ENCODE measurements at places on chromosomes 13 and 19.

- no peak overlapping the region for H3K27ac ChIP-seq
- H3K36me3 ChIP-seq, result peaks cover 3% of the 10 kb centered on the region
- H3K4me1 ChIP-seq, result peaks cover 11% of the 10 kb centered on the region
- H3K4me3 ChIP-seq, result no peak overlapping the region
- H3K27me3 ChIP-seq, result no peaks in the 10 kb centered on the region
Measured at GRCh38 chr19:54424660-54425381, 9.6 kb downstream of the TTYH1 start.

GRCh38 chr19:44111910-44112463 lies 1.2 kb upstream of the ZNF225 start:
- H3K27me3 ChIP-seq, result no peaks in the 10 kb centered on the region
- peak overlapping the region; percentile 97 for H3K4me3 ChIP-seq
- H3K36me3 ChIP-seq, result peaks cover 15% of the 10 kb centered on the region
- DNase-seq, result peak; percentile 52

DNA sequence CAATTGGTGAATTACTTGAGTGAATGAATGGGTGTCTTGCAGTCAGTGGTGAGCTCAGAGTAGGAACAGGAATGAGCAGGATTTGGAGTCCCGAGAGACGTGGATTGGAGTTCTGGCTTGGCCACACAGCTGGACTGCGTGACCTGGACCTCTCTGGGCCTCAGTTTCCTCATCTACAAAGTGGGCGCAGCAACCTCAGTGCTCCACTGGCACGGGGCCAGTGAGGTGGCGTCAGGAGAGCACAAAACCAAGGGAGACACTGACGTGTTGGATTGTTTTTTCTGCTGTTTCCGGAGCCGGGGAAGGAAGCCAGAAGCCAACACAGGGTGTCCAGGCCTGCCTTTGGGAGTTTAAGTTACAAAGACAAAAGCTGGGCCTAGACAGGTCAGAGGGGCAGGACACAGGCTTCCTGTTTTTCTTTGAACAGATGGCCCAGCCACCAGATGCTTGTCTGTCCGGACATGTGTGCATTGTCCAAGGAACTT lies 6.5 kb upstream of the DOCK6 start:
- no peak overlapping the region for H3K4me3 ChIP-seq
- no peak for DNase-seq
- H3K27ac ChIP-seq, result no peak overlapping the region
- H3K27me3 ChIP-seq, result no peaks in the 10 kb centered on the region
- H3K4me1 ChIP-seq, result no peaks in the 10 kb centered on the region
- H3K36me3 ChIP-seq, result no peaks in the 10 kb centered on the region

GRCh38 chr13:101289764-101290163 lies 126.5 kb downstream of the NALCN start:
- DNase-seq, result peak; percentile 2
- H3K4me1 ChIP-seq, result no peaks in the 10 kb centered on the region
- no peaks in the 10 kb centered on the region for H3K36me3 ChIP-seq
- H3K27me3 ChIP-seq, result no peaks in the 10 kb centered on the region

- no peaks in the 10 kb centered on the region for H3K36me3 ChIP-seq
- H3K4me3 ChIP-seq, result no peak overlapping the region
- no peaks in the 10 kb centered on the region for H3K27me3 ChIP-seq
- H3K4me1 ChIP-seq, result no peaks in the 10 kb centered on the region
- no peak for DNase-seq
Measured at GRCh38 chr13:60410299-60410698, 13.3 kb downstream of the TDRD3 start.

GRCh38 chr13:98443329-98443728 lies 133.6 kb downstream of the STK24 start:
- no peaks in the 10 kb centered on the region for H3K27me3 ChIP-seq
- H3K27ac ChIP-seq, result no peak overlapping the region
- no peak overlapping the region for H3K4me3 ChIP-seq
- H3K36me3 ChIP-seq, result peaks cover 2% of the 10 kb centered on the region

DNA sequence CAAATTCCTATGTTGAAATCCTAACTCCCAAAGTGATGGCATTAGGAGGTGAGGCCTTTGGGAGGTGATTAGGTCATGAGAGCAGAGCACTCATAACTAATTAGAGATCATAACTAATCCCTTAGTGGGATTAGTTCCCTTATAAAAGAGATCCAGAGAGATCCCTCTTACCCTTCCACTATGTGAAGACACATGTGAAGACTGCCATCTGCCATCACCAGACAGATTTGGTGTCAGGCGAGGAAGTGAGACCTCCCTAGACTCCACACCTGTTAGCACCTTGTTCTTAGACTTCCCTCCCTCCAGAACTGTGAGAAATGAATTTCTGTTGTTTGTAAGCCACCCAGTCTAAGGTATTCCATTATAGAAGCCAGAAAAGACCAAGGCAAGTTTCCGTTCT lies 112.2 kb downstream of the NDFIP2 start:
- H3K4me3 ChIP-seq, result no peak overlapping the region
- H3K27me3 ChIP-seq, result no peaks in the 10 kb centered on the region
- no peaks in the 10 kb centered on the region for H3K4me1 ChIP-seq
- no peaks in the 10 kb centered on the region for H3K36me3 ChIP-seq
- no peak for DNase-seq

GRCh38 chr19:34332027-34332760 lies 32.8 kb upstream of the GPI start:
- H3K36me3 ChIP-seq, result peaks cover 31% of the 10 kb centered on the region
- H3K27me3 ChIP-seq, result no peaks in the 10 kb centered on the region
- no peak overlapping the region for H3K27ac ChIP-seq
- DNase-seq, result no peak
- no peak overlapping the region for H3K4me3 ChIP-seq
- H3K4me1 ChIP-seq, result no peaks in the 10 kb centered on the region

GRCh38 chr13:114285166-114285808 lies 3.9 kb downstream of the UPF3A start:
- no peak for DNase-seq
- no peaks in the 10 kb centered on the region for H3K27me3 ChIP-seq
- no peak overlapping the region for H3K27ac ChIP-seq
- no peaks in the 10 kb centered on the region for H3K4me1 ChIP-seq
- H3K4me3 ChIP-seq, result no peak overlapping the region
- peaks cover 57% of the 10 kb centered on the region for H3K36me3 ChIP-seq

GRCh38 chr19:14166999-14167575 lies 30.7 kb upstream of the ASF1B start:
- DNase-seq, result no peak
- H3K4me1 ChIP-seq, result no peaks in the 10 kb centered on the region
- peaks cover 49% of the 10 kb centered on the region for H3K36me3 ChIP-seq
- H3K4me3 ChIP-seq, result no peak overlapping the region

DNA sequence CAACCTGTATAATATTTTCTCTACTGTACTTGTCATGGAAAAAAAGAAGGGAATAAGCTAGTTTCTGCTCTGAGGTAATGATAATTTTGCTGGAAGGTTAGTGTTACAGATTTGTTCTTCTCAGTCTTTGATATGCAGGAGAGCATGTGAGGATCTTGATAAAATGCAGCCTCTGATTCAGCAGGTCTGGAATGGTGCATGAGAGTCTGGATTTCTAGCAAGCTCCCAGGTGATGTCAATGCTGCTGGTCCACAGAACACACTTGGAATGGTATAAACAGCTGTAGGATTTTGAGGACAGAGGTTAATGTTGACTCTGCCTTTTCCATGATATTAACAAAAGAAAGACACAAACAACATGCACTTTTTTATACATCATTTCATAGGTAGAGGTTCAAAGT lies 173.6 kb downstream of the NDFIP2 start:
- H3K27me3 ChIP-seq, result no peaks in the 10 kb centered on the region
- DNase-seq, result no peak
- peaks cover 5% of the 10 kb centered on the region for H3K4me1 ChIP-seq
- H3K4me3 ChIP-seq, result no peak overlapping the region
- no peaks in the 10 kb centered on the region for H3K36me3 ChIP-seq

DNA sequence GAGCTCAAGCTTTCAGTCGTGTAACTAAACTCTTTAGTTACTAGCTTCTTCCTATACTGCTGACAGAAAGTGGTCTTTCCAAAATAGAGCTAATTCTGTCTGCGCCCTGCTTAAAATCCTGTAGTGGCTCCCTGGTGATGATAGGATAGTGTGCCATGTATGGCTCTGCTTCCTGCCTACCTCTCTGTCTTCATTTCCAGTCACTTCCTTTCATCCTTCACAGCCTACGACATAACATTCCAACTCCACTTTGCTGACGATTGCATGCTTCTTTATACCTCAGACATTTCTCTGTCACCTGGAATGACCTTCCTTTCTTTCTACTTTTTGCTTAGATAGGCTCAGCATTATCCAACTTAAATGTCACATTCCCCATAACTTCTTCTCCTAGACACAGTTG lies 190.8 kb downstream of the MAB21L1 start:
- H3K4me1 ChIP-seq, result no peaks in the 10 kb centered on the region
- no peaks in the 10 kb centered on the region for H3K27me3 ChIP-seq
- no peak overlapping the region for H3K27ac ChIP-seq

GRCh38 chr13:52882785-52883184 lies 34.3 kb upstream of the PCDH8 start:
- no peaks in the 10 kb centered on the region for H3K36me3 ChIP-seq
- peaks cover 27% of the 10 kb centered on the region for H3K27me3 ChIP-seq
- peaks cover 25% of the 10 kb centered on the region for H3K4me1 ChIP-seq
- no peak for DNase-seq

DNA sequence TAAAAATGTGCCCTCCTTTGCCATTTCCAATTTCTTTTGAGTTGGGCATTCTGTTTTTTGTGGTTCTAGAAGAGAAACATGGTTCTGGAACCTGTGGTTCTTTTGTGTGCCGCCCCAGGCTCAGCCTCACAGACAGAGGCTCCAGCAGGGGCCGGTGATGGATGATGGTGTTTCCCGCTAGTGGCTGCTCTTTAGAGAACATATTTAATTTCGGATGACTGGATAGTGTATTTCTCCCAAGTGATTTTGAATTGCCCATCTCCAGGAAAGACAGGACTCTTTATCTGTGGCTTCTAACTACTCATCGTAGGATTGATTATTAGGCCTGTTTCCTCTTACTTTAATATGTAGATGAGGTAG lies 75.2 kb downstream of the KL start:
- H3K4me3 ChIP-seq, result no peak overlapping the region
- DNase-seq, result no peak
- H3K27me3 ChIP-seq, result no peaks in the 10 kb centered on the region
- no peak overlapping the region for H3K27ac ChIP-seq
- no peaks in the 10 kb centered on the region for H3K36me3 ChIP-seq

DNA sequence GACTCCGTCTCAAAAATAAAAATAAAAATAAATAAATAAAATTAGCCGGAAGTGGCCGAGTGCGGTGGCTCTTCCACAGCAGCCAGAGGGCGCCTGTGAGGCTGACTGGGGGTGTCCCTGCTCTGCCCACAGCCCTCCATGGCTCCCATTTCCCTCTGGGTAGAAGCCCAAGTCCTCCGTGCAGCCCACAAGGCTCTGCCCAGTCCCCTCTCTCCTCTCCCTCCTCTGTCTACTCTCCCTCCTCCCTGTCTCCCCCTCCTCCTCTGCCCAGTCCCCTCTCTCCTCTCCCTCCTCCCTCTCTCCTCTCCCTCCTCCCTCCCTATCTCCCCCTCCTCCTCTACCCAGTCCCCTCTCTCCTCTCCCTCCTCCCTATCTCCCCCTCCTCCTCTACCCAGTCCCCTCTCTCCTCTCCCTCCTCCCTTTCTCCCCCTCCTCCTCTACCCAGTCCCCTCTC lies 20.4 kb downstream of the MISP start:
- H3K36me3 ChIP-seq, result no peaks in the 10 kb centered on the region
- no peaks in the 10 kb centered on the region for H3K27me3 ChIP-seq
- DNase-seq, result no peak
- no peaks in the 10 kb centered on the region for H3K4me1 ChIP-seq
- H3K4me3 ChIP-seq, result no peak overlapping the region

- peaks cover 12% of the 10 kb centered on the region for H3K4me1 ChIP-seq
- H3K27me3 ChIP-seq, result peaks cover 36% of the 10 kb centered on the region
- no peak overlapping the region for H3K27ac ChIP-seq
- no peaks in the 10 kb centered on the region for H3K36me3 ChIP-seq
Measured at GRCh38 chr19:50912727-50913716, 1.8 kb upstream of the KLK4 start.

DNA sequence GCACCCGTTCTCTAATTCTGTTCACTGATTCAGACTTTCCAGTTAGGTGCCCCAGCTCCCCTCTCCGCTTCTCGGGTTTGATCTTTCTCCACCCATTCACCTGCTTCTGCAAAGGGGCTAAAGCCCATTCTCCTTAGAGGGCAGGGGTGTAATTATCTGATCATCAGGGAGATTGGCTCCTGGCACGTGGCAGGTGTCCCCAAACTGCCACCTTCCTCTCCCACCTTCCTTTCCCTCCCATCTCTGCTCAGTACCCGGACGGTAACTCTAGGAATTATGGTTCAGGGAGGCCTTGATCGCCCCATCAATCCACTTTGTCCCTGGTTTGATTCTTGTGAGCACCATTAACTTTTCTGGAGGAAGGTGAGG lies 212 bp downstream of the FFAR1 start:
- no peak overlapping the region for H3K4me3 ChIP-seq
- no peaks in the 10 kb centered on the region for H3K27me3 ChIP-seq
- peaks cover 2% of the 10 kb centered on the region for H3K4me1 ChIP-seq
- DNase-seq, result no peak

DNA sequence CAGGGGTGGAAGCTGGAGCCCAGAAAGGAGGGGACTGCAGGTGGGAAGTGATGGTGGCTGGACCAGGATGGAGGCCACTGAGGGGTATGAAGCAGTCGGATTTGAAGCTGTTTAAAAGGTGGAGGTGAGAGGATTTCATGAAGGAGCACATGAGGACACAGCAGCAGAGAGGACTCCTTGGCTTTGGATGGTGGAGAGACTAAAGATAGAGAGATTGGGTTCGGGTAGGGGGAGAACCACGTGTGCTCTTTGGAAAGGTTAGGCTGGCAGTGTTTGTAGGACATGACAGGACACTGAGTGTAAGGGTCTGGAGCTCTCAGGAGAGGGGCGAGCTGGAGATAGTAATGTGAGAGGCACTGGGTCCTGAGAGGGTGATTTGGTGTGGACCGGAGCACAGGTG lies 8.8 kb downstream of the SNRPD2 start:
- H3K4me1 ChIP-seq, result peaks cover 2% of the 10 kb centered on the region
- H3K27me3 ChIP-seq, result no peaks in the 10 kb centered on the region
- no peak overlapping the region for H3K27ac ChIP-seq
- H3K4me3 ChIP-seq, result no peak overlapping the region

DNA sequence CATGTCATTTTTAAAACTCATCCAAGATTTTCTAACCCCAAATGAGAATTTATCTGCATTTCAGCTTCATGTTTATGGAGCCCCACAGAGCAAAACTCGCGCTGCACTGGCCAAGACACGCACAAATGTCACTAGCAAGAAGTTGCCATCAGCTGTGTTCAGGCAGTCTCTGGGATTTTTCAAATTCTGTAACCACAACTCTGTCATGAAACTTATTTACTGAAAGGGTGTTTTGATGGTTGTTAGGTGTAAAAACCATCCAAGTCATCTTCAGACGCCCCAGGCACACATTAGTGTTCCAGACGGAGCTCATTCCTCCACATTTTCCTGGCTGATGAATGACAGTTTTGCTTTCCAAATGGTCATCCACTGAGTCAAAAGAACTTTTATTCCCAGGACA lies 63.4 kb downstream of the SLC7A1 start:
- H3K27me3 ChIP-seq, result no peaks in the 10 kb centered on the region
- no peaks in the 10 kb centered on the region for H3K4me1 ChIP-seq
- H3K27ac ChIP-seq, result no peak overlapping the region
- H3K36me3 ChIP-seq, result peaks cover 45% of the 10 kb centered on the region
- H3K4me3 ChIP-seq, result no peak overlapping the region

- H3K4me3 ChIP-seq, result no peak overlapping the region
- no peaks in the 10 kb centered on the region for H3K27me3 ChIP-seq
- no peak overlapping the region for H3K27ac ChIP-seq
- DNase-seq, result no peak
Measured at GRCh38 chr19:51711702-51712101, 12.1 kb downstream of the HAS1 start.

- H3K27ac ChIP-seq, result no peak overlapping the region
- DNase-seq, result no peak
- no peaks in the 10 kb centered on the region for H3K36me3 ChIP-seq
- no peaks in the 10 kb centered on the region for H3K4me1 ChIP-seq
- no peaks in the 10 kb centered on the region for H3K27me3 ChIP-seq
Measured at GRCh38 chr19:8180018-8180417, 29.2 kb upstream of the CERS4 start.

Data from H1 (cell line).